ENCODE measurements at places on chromosomes 2 and 18. TPM values are rescaled to one million over a fixed set of nuclear protein-coding genes. Genes with fewer than 3 reads are reported as not detected.

Gene DOCK10
- 2.5 TPM for total RNA-seq

Gene CREB1
- 68.4 TPM for total RNA-seq

Gene CROCC2
- under 0.01 TPM for total RNA-seq

Gene LANCL1
- total RNA-seq: 95.0 TPM

Gene SERPINB10
- not detected for total RNA-seq

Gene KYNU
- total RNA-seq: 1.6 TPM

Gene CXCR4
- total RNA-seq: 1.6 TPM

Gene FER1L5
- under 0.01 TPM for total RNA-seq

DNA sequence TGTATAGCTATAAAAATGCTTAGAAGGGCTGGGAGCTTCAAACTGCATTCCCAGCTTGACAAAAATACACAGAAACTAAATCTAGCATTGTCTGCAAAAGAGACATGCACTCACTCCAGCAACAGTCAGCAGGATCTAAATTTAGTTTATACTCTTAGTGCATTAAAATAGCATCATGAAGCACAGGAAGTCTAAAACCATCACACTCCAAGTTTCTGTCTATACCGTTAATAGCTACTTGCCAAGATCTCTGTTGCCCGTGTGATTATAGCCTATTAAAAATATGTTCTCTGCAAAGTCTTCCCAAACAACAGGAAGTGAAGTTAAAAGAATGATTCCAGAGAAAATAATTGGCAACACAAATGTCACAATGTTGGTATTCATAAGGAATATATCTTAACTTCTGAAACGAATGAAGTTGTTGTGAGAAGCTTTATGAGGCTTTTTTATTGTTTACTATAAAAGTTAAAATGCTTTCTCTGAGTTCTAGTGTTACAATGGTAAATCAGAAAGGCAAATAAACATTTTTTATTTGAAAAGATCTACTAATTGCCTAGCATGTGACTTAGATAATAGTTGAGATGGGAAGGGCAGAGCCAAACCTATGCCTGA, 184.2 kb downstream of the ZNF385B start:
- DNase-seq: no peak

GRCh38 chr2:16615687-16616615, 49.7 kb downstream of the CYRIA start:
- no peak for DNase-seq

- DNase-seq: no peak
These were observed 492.5 kb upstream of the POU3F3 start for GRCh38 chr2:104361414-104361813.

- no peak for DNase-seq
These were observed 91.6 kb downstream of the TTC32 start for GRCh38 chr2:19810148-19810547.

DNA sequence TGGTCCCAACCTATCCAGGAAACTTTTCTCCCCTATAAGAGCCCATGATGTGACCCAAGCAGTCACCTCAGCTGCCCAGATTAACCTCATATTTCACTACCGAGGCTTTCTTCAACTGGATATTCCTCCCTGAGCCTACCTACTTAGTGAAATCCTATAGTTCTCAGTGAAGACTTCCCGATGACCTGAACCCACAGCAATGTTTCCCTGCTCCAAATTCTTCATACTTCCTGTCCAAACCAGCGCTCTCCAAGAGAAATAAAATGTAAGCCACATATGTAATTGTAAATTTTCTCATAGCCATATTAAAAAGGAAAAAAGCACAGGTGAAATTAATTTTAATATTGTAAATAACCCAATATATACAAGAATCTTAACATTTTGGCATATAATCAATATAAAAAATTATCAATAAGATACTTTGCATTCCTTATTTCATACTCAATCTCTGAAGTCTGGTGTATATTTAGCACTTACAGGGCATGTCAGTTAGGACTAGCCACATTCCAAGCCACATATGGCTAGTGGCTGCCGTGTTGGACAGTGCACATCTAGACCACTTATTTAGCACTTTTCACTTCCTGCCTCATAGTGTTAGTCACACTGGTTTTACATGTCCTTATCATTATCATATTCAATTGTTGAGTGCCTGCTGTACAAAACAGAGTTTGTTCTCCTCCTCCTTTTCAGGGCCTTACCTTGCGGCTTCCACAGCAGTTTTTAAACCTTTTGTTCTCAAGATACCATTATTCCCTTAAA, 1.9 kb upstream of the STAT4 start:
- DNase-seq: no peak

DNA sequence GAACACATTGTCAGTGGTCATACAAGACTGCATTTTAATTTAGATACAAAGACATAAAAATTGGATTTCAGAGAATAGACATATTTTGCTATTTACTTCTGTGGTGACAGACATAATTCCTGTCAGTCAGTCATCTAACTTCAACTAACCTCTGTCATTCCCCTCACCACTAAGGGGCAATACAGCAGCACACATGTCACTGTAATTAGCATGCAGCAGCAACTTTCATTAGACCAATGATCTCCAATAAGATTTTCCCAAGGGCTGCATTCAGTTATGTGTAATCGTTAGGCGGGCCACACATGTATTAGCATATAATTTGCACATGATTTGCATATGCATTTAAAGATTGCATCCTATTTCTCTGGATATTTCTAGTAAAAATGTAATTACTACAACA, 624.5 kb downstream of the NR4A2 start:
- DNase-seq: no peak

DNA sequence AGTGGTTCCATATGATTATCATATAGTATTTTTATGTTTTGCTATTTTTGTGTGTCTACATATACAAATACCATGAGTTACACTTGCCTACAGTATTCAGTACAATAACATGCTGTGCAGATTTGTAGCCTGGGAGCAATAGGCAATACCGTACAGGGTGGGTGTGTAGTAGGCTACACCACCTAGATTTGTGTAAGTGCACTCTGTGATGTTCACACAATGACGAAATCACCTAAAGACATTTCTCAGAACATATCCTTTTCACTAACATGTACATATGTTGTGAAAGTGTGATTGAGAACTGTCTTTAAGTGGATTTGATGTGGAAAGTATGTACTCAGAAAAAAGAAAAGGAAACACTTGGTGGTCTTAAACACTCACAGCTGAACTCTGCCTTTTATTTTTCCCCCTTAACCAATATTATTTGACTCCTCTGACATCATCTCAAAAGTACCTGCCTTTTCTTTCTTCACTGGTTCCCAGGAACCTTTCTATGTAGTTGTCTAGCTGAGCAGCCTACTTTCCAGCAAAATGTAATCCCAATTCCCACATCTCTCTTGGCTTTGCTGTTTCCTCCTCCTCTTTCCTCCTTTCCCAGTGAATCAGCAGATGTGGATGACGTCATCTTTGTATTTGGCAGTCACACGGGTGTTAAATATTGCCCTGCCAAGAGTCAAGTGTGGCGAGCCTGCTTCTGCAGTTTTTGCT, 47.7 kb downstream of the OSBPL6 start:
- peak; percentile 94 for DNase-seq

DNA sequence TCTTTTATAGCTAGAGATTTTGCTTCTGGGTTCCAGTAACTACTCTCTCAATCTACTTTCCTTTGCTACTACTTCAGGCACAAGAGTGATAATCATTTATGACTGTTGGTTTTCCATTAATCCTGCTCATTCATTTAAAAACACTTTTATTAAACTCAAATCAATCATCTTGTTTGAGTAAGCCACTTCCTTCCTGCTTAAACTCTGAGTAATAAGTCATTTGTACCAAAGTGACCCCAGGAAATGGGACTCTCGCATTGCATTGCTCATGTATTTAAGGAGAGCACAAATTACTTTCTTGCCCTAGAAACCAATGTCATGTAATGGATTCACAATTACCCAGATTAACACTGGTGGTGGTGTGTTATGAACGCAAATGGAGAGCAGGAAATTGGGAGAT, 270.7 kb upstream of the HNMT start:
- DNase-seq: peak; percentile 91

- DNase-seq: no peak
These were observed 20.4 kb upstream of the LYG2 start for GRCh38 chr2:99275882-99276281.

DNA sequence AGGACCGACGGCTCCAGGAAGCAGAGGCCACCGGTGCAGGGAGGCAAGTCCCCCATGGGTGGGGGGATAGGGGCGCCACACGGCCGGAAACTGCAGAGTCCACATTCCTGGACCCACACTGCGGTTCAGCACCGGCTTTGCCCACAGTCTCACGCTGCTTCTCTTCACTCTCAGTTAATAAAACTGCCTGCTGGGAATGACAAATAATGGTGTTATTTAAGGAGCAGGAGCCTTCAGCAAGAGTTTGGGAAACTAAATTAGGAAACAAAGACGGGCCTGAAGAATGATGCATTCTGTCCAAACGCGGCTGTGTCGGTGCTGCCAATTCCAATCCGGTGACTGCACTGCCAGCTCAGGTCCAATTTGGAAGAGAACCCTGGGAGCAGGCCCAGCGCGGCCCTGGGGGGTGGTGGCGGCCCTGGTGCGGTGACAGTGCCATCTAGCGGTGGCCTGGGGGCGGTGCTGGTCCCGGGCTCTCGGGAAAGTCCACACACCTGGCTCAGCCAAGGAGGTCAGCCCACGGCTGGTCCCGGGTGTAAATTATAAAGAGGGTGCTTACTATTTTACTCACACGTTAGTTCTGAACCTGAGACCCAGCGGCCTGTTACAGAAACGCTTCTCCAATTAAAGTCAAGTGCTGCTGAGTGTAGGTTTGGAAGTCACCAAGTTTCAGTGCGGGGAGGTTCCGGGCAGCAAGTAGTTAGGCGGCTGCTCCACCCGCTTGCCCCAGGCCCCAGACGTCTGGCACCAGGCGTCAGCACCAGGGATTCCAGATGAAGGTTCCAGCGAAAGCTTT, 73.1 kb upstream of the PXDN start:
- peak; percentile 50 for DNase-seq

GRCh38 chr2:31060397-31060796, 77.8 kb downstream of the GALNT14 start:
- peak; percentile 94 for DNase-seq

DNA sequence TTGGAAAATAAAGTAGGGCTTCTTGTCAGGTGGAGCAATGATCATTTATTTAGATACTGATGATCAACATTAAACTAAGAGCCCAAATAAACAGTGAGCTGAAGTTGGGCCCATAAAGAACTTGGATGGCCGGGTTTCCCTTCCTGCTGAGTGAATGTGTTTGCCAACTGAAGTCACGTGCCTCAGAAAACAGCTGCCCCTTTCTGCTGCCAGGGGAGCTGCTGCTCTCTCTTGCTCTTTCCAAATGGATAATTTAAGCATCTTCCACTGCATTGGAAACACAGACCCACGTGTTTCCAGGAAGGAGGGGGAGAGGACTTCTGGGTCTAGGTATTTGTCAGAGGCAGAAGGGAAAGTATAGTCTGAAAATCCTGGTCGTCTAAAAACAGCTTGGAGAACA, 22.9 kb upstream of the NCKAP5 start:
- DNase-seq: peak; percentile 42

DNA sequence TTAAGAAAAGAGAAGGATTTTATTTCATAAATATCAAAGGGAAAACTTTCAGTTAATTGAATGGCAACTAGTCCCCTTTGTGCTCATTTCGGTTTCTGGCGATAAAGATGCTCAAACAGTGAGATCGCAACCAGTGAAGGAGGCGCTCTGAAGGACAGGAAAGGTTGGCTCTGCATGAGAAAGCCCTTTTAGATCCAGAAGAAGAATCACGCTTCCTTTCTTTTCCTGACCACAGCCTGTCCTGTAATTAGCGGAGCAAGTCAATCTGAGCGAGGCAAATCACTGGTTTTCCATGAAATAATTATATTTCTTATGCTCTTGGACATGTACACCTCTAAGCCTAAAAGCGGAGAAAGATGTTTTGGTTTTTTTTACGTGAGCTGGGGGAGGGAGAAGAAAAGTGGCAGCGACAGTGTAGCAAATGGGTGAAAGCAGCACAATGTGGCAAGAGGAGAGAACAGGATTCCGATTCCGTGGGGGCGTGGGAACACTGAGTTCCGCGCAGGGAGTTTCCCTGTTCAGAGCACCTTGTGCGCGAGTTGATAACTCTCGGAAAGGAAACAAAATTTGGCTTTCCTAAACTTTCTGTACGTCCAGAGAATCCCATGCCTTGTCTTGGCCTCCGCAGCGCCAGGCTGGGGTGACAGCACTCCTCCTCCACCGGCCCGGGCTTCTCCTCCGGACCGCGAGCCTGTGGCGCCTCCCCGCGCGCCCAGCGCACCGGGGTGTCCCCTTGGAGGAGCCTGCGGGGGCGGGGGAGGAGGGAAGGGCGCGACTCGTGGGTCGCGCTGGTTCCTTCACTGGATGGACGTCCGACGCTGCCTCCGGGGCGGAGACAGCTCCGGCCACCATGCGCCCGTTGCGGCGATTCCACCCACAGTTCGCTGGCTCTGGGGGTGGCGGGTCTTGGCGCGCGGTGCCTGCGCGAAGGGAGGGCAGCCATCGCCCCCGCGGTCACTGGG, 620 bp upstream of the SLC9A2 start:
- peak; percentile 8 for DNase-seq

DNA sequence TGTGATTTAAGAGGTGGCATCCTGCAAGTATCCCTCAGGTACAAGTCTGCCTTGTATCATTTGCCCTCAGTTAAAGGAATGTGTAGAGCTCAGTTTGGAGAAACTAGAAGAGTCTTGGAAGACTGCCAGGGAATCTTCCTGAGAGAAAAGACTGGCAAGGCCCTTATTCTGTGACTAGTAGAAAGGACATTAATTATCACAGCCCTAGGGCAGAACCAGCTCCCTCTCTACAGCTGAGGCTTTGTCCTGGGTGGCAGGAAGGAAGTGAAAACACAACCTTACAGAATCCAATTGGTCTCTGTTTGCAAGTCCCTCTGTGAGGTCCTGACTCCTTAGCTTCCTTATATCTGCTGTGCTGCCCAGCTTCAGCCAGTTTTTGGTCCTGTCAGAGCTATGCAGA, 385.9 kb upstream of the CYRIA start:
- no peak for DNase-seq

GRCh38 chr2:27147935-27148334, 869 bp upstream of the TCF23 start:
- DNase-seq: no peak

- DNase-seq: peak; percentile 43
These were observed 2.4 kb downstream of the CTIF start for GRCh38 chr18:48541026-48541746.

DNA sequence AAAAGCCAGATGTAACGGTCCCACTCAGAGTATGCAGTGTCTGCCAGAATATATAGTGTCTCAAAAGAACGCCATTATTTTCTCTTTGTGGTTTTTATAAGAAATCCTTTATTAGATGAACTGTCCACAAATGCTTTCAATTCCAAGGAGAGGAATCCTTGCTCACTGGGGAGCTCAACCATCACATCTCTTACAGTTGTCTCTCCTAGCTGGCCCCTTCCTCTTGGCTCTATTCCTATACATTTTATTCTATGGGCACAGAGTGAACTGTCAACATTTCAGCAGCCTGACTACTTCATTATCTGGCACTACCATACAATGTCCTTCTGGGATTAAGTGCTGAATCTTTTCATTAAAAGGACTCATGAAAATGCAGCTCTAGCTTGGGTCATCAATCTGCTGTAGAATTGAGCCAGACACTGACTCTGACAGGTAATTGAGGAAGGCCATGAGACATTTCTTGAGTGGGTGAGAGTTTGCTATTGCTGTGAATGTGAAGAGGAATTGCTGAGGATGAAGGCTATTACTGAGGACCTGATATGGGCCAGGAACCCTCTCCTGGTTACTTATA, 96.5 kb upstream of the THOC1 start:
- DNase-seq: no peak

GRCh38 chr2:3122525-3122924, 255.1 kb downstream of the EIPR1 start:
- DNase-seq: no peak
